Endothelial cell (in vitro differentiated cells): ENCODE measurements at places on chromosomes 1 and 21.

GRCh38 chr1:111209622-111210021, 9.2 kb upstream of the DENND2D start:
- DNase-seq, result no peak

- peak; percentile 22 for DNase-seq
These were observed 99.3 kb downstream of the CDC42BPA start for GRCh38 chr1:227218870-227219573.

- DNase-seq, result no peak
These were observed 17.6 kb upstream of the MAPKAPK2 start for GRCh38 chr1:206666954-206667665.

GRCh38 chr1:6723621-6724428, 22.2 kb upstream of the DNAJC11 start:
- DNase-seq, result no peak

DNA sequence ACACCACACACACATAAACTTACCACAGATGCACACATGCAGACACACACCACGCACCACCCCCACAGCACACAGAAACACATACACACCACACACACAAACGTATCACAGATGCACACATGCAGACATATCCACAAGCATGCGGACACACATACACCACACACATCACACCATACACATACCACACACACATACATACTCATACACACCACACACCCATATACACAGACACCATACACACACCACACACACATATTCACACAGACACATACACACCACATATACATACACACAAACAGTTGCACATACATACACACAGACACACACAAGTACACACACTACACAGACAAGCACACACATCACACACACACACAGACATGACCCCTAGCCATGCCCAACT, 37.5 kb upstream of the PDE9A start:
- DNase-seq, result no peak

DNA sequence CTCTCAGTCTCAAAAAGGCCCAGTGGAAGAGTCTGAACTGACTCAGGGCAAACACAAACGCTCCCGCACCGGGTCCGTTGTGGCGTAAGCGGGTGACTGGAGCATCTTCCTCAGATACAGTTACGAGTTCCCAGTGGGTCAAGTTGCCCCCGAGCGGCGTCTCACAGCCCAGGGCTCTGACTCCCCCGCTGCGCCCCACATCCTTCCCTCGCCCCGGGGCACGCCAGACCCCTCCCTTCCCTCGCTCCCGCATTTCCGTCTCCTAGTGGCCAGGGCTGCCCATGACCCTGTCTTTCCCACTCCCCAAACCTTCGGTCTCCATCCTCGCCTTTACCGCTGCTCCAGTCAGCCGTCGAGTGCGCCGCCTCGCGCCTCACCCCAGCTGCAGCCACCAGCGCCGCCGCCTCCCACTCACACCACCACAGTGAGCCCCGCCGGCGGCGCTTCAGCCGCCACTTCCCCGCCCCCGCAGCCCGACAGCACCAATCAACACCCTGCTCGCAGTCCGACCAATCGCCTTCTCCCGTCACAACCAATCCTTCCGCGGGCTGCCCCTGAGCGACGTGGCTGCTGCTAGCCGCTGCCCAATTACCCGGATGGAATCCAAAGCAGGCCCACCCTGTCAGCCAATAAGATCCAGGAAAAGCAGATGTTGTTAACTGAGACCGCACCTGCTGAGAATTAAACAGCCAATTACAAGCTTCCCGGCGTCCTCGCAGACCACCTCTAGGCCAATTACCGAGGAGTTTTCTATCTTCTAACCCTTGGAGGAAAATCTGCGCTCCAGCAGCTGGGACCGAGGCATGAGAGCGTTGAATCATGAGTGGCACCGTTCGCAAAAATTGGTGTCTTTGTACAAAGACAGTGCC, at the start of gene TDRKH:
TDRKH (minus strand) TSS at position 430 of the 869 bp plus-strand sequence. CDS start 7,478 bp downstream, outside the sequence.
- peak; percentile 97 for DNase-seq

GRCh38 chr1:245873068-245873467, 634.0 kb downstream of the SMYD3 start:
- DNase-seq, result no peak

DNA sequence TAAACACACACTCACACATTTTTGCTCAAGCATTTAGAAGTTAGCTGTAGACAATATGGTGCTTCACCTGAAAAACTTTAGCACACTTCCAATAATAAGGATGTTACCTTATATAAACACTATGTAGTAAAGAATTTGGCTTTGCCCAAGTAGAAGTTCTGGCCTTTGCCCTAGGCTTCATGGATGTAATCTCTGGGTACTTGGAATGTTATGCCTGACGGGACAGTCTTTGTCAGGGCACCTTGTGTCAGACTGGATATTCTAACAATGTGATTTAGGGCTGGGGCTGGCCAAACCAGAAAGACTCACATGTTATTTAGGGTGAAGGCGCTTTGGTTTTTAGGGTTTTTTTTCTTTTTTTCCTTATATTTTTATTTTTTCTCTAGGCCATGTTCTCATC, 34.8 kb upstream of the TRIM33 start:
- no peak for DNase-seq

GRCh38 chr1:220807726-220808125, 21.0 kb downstream of the MTARC1 start:
- no peak for DNase-seq

DNA sequence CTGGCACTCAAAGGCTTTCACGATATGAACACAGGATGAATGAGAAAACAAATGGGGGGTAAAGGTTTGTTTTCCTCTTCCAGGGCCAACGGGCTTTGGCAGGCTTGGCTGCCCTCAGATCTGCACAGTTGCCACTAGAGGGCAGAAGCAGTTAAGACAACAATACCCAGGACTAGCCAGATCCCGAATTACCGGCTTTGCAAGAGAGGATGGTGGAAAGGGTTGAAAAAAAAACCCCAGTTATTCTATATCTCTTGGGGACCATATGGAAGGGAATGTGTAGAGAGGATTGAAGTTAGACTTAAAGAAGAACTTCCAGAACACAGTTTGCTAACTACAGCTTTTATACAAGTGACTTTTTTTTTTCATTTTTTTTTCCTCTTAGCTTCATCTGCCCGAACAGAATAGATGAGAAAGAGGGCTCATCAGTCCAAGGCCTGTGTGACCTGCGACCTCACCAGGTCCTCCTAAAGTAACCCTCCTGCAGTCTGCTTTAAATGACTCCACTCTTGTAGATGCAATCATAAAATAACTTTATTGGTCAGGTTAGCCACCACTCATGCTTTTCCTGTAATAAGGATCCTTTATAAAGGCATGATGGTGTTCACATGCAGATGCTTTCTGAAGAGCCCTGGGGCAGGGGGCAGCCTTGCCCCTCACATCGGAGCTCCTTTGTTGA, 10.7 kb downstream of the FMOD start:
- DNase-seq, result peak; percentile 73

GRCh38 chr21:31133243-31133830, 95.1 kb upstream of the KRTAP19-8 start:
- DNase-seq, result no peak

- no peak for DNase-seq
These were observed 92.5 kb downstream of the DHRS3 start for GRCh38 chr1:12525311-12526181.

DNA sequence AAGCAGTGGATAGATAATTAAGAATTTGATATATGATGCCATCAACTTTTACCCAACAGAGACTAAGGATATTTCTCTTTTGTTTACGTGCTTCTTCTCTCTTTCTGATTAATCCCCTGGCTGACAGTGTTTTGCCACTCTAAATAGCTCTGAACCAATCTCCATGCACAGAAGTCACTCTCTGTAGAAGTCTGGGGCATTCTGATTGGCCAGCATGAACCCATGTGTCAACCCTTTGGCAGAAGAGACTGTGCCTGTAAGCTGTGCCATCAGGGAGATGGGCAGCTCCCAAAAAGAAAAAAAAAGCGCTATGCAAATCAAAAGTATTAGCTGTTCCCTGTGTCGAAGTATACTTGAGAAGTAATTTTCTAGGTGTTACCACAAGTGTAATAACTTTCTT, 34.1 kb upstream of the NRIP1 start:
- no peak for DNase-seq

DNA sequence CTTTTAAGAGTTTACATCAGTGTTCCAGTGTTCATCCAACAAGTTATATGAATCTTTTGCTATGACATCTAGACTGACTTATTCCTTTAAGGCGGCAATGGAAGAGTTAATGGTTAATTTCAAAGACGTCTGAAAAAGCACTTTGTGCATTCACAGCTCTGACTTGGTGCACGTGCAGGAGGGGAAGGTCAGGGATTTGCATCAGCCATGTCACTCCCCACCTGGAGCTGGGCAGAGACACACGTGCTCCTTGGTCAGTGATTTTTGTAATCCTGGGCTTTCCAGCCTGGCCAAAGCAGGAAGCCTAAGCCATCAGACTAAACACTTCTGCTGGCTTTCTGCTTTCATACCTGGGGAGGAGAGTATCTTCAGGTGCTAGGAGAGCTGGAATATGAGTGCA, 96.3 kb downstream of the ST3GAL3 start:
- no peak for DNase-seq

GRCh38 chr1:201269281-201269680, 14.0 kb upstream of the PKP1 start:
- no peak for DNase-seq

DNA sequence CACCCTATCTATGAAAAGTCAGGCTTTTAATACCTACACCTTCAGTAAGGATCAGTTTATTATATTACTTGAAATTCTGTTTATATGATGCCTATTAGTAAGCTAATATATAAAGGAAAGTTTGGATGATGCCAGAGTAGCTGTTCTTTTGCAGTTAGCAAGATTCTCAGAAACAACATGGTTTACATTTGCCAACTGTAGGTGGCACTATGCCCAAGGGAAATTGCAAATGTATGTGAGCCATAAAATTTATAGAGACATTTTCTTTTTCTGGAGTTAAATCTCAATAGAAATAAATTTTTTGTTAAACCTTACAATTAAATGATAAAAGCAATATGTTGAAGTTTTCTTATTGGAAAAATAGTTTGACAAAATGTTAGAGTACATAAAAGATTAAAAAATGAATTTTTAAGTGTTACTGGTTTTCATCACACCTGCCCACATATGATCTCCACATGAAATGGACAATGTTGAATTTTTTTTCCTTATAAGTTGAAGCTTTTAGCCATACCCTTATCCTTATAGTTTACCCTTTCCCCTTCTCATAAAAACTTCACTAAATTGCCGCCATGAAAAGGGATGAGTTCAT, 32.1 kb upstream of the EPHX4 start:
- peak; percentile 40 for DNase-seq

- DNase-seq, result no peak
These were observed 27.9 kb downstream of the CDCP2 start for GRCh38 chr1:54124906-54125305.

DNA sequence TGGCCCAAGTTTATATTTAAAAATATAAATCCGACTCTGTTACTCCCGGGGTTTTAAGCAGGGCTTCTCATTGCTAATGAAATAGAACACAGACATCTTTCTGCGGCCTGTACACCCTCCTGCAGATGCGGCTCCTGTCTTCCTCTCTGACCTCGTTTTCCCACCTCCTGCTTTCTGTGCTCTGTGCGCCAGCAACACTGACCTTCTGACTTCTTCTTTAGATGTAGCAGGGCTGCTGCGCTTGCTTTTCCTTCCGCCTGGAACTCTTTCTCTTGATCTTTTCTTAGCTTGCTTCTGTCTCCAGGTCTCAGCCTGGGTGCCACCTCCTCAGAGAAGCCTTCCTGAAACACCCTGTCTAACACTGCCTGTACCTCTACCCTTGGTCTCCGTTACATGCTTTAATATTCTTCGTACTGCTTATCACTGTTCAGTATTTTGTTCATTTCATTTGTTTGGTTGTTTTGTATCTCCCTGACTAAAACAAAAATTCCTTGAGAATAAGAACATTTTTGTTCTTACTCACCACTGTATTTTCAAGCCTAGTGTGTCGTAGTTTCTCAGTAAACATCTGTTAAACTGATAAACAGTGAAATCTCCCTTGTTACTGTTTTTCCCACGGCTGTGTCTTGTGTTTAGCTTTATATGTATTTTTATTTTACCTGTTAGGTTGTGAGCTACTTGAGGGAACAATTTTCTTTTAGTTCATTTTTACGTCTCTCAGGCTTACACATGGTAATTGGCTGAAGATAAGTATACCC, 79.0 kb downstream of the ST3GAL3 start:
- no peak for DNase-seq

DNA sequence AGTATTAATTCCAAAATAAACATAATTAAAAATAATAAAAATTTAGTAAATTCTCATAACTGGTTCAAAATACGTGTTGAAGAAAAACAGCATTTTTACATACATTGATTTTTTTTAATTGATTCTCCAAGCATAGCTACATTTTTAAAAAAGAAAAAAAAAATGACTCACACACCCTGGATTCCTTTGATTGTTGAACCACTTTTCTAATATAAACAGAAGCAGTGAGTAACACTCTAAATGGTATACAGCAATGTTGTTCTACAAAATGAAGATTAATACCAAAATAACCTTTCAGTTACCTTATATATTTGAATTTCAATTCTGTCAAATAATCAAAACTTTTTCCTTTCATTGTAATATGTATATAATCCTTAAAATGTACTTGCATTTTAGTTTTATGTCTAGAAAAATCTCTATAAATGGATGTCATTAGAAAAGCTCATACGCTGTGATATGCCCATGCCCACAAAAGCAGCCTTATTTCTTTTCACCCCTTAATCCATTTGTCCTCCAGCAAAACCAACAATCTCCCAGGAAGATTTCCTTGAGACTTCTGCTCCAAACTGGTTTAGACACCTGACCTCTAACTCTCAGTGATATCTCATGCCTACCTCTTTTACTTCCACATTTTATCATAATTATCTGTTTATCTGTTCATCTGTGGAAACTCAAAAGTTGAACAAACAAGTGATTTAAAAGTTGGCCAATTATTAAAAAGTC, 246.4 kb upstream of the NR5A2 start:
- DNase-seq, result no peak

- DNase-seq, result no peak
These were observed 15.9 kb downstream of the CAMTA1 start for GRCh38 chr1:6801199-6801598.

DNA sequence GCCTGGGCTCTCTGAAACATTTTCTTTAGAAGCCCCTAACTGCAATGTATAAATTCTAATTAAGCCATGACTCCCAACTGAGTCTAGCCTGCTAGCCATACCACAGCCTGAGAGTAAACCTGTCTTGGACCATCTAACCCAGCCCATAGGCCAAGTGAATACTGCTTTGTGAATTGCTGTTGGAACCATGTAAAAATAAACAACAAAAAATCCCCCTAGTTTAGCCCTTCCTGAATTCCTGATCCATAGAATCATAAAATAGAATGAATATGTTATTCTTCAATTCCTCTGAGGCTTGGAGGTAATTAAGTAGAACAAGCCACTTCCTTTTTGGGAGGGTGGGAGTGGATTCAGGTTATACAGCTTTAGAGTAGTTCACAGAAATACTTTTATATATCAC, 1496.4 kb downstream of the MRPL39 start:
- no peak for DNase-seq

- no peak for DNase-seq
These were observed 96.7 kb downstream of the ZP4 start for GRCh38 chr1:237794071-237794470.

DNA sequence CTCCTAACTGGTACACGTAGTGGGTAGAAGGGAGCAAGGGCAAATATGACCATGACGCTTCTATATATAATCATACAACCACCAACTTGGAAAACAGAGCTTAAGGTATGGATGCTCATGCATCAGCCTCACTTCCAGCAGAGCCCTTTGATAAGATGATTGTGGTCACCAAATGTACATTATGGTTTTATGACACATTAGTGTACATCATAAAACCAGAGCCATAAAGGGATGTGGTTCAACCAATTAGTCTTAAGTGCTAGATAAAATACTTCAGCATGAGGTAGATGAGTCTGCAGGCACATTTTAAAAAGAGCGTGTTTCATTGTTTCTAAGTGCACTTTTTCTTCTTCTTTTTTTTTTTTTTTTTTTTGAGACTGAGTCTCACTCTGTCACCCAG, 43.7 kb downstream of the NIBAN1 start:
- DNase-seq, result no peak

- DNase-seq, result peak; percentile 46
These were observed 2.8 kb upstream of the ZBTB7B start for GRCh38 chr1:154999571-155000410.
